Natural killer cell treated with Interleukin-12 subunit alpha and Interleukin-12 subunit beta and Interleukin-15 and Interleukin-18, amount 100 ng/mL, for 72 hours (primary cell): ENCODE measurements at places on chromosomes 3 and 15. TPM values are rescaled to one million over a fixed set of nuclear protein-coding genes. Genes with fewer than 3 reads are reported as not detected.

GRCh38 chr3:14273901-14274611, 95.4 kb downstream of the LSM3 start:
- DNase-seq: no peak

DNA sequence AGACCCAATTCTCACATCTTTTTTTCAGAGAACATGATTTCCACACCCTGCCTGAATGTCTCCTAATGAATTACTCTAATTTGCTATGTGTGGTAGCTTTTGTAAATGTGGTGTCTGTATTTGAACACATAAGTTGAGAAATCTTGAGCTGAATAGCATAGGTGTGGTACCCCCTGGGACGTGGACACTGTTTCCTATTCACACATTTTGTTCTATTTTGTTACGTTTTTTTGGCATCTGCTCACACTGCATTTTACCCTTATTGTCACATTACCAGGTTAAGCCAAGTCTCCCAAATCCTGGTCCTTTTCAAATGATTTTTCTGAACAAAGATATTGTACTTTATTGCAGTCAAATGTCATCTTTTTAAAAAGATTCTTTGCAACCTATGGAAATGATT, 6.8 kb upstream of the MAPK6 start:
- DNase-seq: no peak

Gene SLC25A26
- total RNA-seq: 19.4 TPM

Gene COL8A1
- total RNA-seq: not detected
